Renal cortex interstitium (tissue), 15 donors: ENCODE measurements at places on chromosomes 11 and 22. TPM values are rescaled to one million over a fixed set of nuclear protein-coding genes. Genes with fewer than 3 reads are reported as not detected.

Gene CCDC116
- polyA plus RNA-seq, result 0.69 TPM

Gene GLYATL1
- 193 TPM for polyA plus RNA-seq

Gene MYO7A
- polyA plus RNA-seq, result 2.7 TPM

Gene DDI1
- not detected for polyA plus RNA-seq

- DNase-seq, result no peak
Observed at GRCh38 chr22:40397396-40397795, 27.0 kb downstream of the SGSM3 start.

DNA sequence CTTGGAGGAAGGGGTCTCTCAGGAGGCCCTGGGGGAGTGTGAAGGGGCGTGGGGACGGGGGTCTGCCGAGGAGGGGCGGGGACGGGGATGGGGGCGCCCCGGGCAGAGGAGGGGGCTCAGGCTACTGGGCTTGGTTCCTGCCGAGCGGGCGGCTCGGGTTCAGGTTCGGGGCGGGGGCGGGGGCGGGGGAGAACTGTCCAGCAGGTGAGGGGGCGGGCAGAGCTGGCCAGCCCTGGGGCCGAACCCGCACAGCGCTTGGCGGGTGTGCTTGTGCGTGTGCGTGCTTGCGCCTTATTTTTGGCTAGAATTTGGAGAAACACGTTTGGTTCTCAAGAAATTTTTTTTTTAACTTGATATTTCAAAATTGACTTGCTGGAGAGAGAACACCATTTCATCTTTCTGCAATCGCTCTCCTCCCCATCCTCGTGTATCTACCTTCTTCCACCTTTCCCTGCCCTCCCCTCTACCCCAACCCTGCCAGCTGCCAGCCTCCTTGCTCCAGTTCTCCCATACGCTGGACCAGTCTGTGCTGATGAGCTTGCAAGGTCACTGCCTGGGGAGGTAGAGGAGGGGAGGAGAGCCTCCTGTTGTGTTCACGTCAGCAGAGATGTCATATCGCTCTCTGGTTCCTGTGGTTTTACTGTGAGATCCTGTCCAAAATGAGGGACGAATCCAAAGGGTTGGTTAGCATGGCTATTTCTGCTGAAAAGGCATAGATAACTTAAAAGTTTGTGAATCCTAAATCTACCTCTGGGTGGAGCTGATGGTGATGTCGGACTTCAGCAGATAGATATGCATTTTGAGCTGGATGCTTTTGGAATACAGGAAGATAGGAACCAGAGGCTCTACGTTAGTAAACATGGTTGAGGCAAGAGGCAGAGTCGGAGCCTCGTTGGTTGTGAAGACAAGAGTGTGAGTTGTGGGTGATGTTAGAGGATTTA, 668 bp downstream of the MADD start:
- DNase-seq, result no peak

- DNase-seq, result no peak
Observed at GRCh38 chr11:92401520-92401919, 176.9 kb downstream of the FAT3 start.

- DNase-seq, result peak; percentile 60
Observed at GRCh38 chr11:125517116-125517770, 21.2 kb upstream of the FEZ1 start.

GRCh38 chr22:29478326-29479276, 1.4 kb upstream of the NEFH start:
- peak; percentile 29 for DNase-seq

- DNase-seq, result no peak
Observed at GRCh38 chr11:129866311-129866710, 29.1 kb downstream of the NFRKB start.
